ENCODE measurements at places on chromosomes 16 and 17.

- peak; percentile 85 for DNase-seq
Measured at GRCh38 chr17:40450175-40450574, 6.9 kb downstream of the IGFBP4 start.

DNA sequence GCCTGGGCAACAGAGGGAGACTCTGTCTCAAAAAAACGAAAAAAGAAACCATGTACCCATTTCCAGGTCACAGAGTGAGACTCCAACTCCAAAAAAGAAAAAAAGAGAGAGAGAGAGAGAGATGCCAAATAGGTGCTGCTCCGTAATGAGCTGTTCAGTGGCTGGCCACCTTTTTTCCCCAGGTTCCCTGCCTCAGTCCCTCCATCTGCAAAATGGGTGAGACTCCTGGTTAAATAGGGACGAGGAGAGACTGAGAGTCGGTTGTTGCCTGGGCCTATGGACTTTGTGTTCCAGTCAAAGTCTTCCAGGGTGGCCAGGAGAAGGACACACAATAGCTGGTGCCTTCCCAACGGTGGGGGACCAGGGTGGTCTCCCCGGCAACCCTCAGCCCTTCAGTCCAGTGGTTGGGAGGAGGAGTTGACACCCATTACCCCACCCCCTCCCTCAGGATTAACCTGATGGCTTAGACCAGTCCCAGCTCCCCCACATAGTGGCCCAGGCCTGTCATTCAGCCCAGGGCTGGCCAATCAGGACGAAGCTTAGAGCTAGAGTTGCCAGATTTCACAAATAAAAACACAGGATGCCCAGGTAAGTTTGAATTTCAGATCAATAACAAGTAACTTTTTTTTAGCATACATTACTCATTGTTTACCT, 258.2 kb downstream of the PARN start:
- DNase-seq: peak; percentile 48

- DNase-seq: peak; percentile 87
Measured at GRCh38 chr16:13935408-13935807, 15.5 kb downstream of the ERCC4 start.

GRCh38 chr17:57299176-57299575, 42.9 kb downstream of the MSI2 start:
- DNase-seq: no peak

DNA sequence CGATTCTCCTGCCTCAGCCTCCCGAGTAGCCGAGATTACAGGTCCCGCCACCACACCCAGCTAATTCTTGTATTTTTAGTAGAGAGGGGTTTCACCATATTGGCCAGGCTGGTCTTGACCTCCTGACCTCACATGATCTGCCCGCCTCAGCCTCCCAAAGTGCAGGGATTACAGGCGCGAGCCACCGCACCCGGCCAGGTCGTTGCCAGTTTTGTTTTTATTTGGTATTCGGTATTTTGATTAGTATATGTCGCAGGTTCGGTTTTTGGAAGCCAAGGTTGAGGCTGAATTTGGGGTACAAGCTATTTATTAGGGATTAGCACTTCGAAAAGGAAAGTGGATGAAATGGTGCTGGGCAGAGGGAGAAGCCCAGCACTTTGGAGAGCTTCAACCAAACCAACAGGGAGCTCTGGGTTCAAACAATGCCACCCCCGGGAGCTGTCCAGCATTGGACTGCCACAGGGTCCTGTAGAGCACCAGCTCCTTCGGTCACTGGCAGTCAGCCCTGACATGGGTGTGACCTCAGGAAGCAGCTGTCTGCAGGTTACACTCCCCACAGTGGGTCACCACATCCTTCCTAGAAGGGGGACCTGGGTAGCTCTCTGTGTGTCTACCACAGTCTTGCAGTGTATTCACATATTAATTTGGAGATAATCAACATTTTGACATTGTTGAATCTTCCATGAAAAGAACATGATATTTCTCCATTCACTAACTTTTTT, 1.5 kb upstream of the CLEC10A start:
- DNase-seq: no peak

GRCh38 chr16:9134739-9135138, 43.3 kb downstream of the HAPSTR1 start:
- peak; percentile 87 for DNase-seq

- DNase-seq: no peak
Measured at GRCh38 chr16:73016488-73016830, 31.5 kb downstream of the ZFHX3 start.

GRCh38 chr17:47605011-47605410, 44.7 kb upstream of the KPNB1 start:
- DNase-seq: no peak

- no peak for DNase-seq
Measured at GRCh38 chr16:64478252-64478906, 643.5 kb downstream of the CDH11 start.

GRCh38 chr16:2904922-2905240, 6.8 kb upstream of the FLYWCH1 start:
- no peak for DNase-seq
